ENCODE measurements at places on chromosomes 13 and 19.

- peak; percentile 92 for DNase-seq
Observed at GRCh38 chr13:104984296-104984818, 1551.1 kb downstream of the EFNB2 start.

GRCh38 chr13:33542309-33543088 lies 256.9 kb upstream of the STARD13 start:
- peak; percentile 94 for DNase-seq

- DNase-seq, result no peak
Observed at GRCh38 chr13:73943137-73943964, 190.9 kb downstream of the KLF12 start.

DNA sequence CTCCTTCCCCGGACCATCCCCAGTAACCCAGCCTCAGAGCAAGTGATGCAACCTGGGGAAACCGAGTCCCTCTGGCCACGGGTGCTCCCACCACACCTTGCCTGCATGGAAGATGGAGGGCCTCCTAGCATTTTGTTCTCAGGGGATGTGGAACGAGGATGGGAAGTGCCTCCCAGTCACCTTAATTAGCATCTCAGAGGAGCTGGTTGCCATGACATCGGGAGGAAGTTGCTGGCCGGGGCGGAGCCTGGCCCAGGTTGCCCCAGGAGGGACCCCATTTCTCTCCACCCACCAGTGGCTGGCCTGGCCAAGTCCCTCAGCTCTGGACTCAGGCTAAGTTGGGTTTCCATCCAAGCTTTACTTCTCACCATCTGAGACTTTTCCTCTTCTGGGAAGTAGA lies 24.1 kb upstream of the PTPRS start:
- no peak for DNase-seq

DNA sequence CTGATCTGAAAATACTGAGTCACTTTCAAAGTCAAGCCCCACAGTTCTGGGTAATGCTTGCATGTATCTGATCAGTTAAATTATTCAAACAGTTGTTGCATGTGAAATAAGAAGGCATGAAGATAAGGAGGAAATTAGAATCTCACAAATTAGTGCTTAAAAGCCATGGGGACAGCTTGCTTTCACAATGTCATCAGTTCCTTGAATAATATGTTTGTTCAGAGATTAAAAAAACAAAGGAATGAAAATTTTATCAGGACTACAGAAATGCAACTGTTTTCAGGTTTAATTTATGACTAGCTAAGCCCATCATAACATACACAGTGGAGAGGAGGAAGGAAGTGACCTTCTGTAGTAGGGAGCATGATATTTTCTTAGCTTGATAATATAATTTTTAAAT lies 150.1 kb downstream of the OXGR1 start:
- DNase-seq, result no peak

- no peak for DNase-seq
Observed at GRCh38 chr13:24742294-24742693, 21.7 kb upstream of the RNF17 start.

All from GM12878 (cell line).